SJSA1 (cell line): ENCODE measurements at places on chromosomes 2 and 18.
A peak's percentile ranks its signal among the peaks of the same experiment; 100 is the strongest.

DNA sequence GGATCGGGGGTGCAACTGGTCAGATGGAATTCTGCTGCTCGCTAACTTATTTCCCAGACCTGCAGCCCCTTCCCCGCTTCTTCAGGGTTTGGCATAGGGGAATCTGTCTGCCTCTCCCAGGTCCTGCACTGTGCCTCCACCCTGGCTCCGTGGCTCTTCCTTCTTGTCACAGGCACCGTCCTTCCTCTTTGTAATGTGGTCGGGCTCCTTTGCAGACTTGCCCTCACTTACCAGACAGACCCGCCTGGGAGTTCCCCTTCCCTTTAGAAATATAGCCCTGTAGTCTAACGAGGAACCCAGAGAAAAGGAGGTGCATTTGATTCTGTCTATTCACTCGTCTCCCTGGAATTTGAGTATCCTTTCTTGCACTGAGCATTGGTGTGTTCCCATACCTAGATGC lies 63.9 kb upstream of the PAX8 start:
- no peak for DNase-seq

GRCh38 chr2:124482551-124482950 lies 457.5 kb downstream of the CNTNAP5 start:
- no peak for DNase-seq

DNA sequence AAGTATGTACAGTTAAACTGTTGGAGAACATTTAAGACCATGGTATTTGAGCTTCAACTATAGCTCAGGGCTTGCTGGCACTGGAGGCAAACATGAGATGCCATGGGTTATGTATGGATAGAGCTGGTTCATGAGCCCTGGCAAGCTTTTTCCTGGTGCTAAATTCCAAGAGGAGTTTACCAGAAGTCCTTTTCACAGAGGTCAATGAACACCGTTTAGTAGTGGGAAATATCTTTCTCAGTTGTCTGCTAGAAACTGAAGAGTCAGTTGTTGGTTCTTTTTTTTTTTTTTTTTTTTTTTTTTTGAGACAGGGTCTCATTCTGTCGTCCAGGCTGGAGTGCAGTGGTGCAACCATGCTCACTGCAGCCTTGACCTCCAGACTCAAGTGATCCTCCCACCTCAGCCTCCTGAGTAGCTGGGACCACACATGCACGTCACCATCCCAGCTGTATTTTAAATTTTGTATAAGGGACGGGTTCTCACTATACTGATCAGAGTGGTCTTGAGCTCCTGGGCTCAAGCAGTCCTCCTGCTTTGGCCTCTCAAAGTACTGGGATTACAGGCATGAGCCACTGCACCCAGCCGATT lies 1.3 kb downstream of the KHK start:
- no peak for DNase-seq

DNA sequence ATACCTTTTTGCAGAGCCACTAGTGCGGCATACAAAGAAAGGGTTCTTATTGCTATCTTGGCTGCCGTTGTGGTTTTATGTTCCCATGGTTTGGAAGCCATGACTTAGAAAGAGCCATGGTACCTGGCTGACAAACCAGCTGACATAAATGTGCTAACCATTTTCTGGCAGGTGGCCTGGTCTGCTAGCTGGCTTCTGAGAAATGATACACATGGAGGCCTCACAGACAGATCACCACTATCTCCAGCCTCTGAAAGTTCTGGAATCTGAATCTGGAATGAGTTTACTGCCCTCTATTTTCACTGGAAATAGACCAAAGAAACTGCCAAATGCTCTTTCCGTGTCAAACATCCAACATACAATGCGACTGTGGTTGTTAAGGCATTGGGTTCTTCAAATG lies 123.7 kb downstream of the QPCT start:
- no peak for DNase-seq

DNA sequence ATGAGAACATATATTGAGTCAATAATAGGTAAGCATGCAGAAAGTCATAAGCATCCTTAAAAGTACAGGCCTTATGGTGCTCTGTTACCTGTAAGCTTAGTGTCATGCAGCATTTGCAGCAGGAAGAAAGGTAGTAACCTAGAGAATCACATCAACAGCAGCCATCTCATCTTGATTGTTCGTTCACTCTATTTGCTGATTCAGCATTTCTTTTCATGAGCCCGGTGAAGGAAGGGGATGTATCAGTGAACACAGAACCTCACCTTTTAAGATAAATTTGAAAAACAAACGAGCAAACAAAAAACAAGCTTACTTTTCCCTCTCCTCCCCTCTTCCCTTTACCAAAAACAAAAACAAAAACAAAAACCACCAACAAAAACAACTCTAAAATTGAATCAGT lies 89.9 kb downstream of the MIB1 start:
- DNase-seq = no peak

- DNase-seq = no peak
Measured at GRCh38 chr18:61876899-61877298, 15.9 kb downstream of the RNF152 start.

- DNase-seq = no peak
Measured at GRCh38 chr18:27017901-27018500, 152.5 kb upstream of the AQP4 start.

DNA sequence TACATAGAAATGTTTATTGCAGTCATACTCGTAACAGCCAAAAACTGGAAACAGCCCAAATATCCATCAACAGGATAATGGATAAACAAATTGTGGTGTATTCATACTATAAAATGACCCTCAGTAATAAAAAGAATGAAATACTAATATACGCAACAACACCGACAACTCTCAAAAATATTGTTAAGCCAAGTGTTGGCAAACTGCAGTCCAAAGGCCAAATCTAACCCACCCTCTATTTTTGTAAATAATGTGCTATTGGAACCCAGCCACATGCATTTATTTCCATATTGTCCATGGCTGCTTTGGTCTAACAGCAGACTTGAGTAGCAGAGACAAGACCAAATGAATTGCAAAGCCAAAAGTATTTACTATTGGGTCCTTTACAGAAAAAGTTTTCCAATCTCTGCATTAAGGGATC lies 151.0 kb downstream of the MREG start:
- no peak for DNase-seq

DNA sequence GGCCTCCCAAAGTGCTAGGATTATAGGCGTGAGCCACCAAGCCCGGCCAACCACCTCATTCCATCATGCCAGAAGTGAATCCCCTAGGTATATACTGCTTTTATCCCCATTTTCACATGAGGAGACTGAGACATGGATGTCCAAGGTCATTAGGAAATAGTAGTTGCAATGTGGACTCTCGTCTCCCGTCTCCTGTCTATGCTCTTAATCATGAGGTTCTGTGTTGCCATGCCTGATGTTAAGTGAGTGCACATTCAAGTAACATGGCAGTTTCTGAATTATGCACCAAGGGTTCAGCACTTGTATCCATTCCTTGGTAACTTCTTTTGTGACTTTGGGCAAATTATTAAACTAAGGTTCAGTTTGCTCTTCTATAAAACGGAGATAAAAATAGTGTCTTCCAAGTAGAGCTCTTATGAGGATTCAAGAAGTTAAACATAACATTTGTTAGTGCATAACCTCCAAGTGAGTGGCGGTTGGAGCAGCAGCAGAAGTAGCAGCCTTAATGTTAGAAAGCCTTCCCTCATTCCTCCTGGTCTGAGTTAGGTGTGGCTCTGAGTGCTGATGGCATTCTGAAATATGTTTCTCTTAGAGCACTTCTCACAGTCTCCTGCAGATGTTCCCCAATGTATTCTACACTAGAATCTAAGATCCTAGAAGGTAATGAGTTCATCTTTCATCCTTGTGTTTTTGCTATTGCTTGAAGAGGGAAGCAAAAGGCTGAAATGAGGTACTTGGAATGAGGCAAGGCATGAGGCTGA lies 21.9 kb downstream of the SOCS6 start:
- DNase-seq = no peak

DNA sequence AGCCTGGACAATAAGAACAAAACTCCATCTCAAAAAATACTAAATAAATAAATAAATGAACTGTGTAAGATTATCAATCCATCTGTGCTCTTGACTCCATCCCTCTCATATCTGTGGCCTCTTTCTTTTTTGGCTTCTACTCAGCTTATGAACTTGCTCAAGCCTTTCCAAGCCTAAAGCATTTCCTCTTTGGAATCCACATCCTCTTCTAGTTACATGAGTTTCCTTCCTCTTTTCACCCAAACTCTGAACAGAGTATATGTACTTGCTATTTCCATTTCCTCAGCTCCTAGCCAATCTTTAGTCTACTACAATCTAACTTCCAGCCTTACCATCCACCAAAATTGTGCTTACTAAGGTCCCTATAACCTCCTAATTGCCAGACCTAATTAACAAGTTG lies 2.5 kb upstream of the DNAJC10 start:
- DNase-seq = no peak

DNA sequence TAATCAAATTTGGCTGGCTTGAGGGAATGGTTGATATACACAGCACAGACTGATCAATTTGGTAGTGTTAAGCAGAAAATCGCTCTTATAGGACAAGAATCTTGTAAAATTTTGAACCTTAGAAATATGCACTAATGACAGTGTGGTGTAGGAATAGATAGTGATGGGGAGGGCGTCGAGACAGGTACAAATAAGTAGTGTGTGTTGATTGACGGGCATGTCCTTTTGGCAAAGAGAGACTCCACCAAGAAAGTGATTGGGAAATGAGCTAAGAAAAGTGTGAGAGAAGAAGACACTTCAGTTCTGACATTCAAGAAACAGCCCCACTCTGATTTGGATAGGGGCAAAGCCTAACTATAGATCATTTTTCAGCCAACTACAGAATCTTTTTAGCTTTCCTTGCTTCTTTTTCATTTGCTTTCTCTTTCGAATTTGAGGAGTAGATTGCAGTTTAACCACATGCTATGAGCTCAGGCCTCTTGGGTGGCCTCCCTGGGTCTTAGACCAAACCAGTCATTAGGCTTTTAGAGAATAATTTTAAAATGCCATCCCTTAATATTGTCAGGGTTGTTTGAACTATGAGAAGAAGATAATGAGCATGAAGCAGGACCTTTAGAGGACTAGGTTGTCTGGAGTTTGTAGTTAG lies 127.1 kb downstream of the CERS6 start:
- DNase-seq = peak; percentile 87

DNA sequence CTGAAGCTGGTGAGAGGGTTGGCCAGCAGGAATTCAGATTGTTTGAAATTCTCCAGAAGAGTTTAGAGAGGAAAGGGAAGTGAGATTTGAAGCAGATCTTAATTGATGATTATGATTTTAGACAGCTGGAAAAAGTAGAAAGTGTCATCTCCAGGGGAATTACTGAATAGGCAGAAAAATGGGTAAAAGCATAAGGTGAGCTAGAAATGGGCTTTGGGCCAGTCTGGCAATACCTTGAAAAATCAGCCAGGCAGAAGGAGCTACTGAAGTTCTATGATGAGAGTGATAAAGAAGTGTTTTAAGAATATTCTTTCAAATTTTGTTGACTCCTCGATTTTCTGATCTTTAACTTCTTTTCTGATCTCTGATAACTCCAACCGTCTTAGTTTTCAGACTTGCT lies 172.9 kb upstream of the CCDC150 start:
- no peak for DNase-seq

DNA sequence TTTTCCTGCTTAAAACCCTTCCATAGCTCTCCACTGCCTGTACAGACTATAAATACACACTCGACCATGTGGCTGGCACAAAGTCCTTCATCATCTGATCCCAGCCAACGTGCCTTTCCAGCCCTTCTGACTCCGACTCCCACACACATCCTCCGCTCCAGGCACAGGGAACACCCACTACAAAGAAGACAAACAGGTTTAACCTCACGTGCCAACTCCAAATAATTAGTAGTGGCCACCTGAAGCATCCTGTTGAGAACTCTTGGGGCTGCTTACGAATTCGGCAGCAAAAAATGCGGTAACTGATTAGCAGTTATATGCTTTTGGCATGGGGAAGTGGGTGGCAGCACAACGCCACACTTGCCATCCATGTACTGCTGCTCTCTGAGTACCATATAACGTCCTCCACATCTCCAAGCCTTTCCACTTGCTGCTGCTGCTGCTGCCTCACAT lies 12.1 kb downstream of the SPIRE1 start:
- DNase-seq = no peak
